ENCODE measurements at places on chromosomes 7 and 10.

- DNase-seq, result no peak
Observed at GRCh38 chr7:3585826-3586225, 284.8 kb downstream of the SDK1 start.

DNA sequence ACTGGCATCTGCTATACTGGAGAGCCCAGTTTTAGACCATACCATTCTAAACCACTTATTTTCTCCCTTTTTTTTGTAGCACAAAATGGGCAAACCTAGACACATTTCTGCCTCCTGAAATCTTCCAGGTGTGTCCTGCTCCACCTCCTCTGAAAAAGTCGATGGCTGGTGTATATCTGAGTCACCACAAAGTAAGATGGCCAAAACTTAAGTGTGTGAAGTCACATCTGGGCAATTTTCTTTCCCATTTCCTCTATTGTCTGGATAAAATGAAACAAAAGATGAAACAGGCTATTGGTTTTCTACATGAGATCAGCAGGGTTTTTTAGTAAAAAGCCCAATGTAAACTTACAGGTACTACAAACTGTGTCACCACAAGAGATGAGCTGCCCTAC, 65.5 kb downstream of the OSBPL3 start:
- DNase-seq, result no peak

GRCh38 chr7:77315182-77315591, 101.0 kb downstream of the GSAP start:
- no peak for DNase-seq

- DNase-seq, result peak; percentile 36
Observed at GRCh38 chr10:59181668-59182067, 5.2 kb downstream of the PHYHIPL start.

DNA sequence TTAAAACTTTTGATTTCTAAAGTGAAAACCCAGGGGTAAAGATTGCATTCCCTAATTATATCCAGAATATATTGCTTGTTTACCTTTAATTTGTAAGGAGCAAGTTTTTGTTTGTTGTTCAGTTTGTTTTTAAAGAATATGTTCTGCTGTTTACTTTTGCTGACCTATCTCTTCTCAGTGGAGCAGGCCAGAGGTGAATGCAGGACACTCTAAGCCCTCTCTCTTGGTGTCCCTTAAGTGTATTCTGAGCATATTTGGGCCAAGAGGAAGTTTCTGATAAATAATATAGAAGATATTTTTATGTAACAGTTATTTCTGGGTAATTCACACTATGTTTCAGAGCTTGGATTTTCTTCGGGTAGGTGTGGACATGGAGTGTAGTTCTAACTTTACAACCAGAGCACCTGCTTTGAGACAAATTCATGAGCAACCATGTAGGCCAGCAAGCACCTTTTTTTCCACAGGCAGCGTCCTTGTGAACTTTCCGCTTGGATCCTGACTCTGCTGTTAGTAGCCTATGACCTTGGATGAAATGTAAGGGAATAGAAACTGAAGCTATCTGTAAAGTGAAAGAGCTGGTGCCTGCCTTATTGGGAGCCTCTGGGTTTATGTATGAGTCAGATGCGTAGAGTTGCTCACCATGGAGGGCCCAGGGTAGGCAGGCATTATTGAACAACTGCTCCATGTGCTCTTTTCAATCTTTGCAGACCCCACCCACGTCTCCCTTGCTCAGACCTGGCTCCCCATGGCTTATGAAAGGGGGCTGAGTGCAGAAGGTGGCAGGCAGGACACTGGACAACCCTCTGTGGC, 16.1 kb downstream of the OGDH start:
- DNase-seq, result no peak

DNA sequence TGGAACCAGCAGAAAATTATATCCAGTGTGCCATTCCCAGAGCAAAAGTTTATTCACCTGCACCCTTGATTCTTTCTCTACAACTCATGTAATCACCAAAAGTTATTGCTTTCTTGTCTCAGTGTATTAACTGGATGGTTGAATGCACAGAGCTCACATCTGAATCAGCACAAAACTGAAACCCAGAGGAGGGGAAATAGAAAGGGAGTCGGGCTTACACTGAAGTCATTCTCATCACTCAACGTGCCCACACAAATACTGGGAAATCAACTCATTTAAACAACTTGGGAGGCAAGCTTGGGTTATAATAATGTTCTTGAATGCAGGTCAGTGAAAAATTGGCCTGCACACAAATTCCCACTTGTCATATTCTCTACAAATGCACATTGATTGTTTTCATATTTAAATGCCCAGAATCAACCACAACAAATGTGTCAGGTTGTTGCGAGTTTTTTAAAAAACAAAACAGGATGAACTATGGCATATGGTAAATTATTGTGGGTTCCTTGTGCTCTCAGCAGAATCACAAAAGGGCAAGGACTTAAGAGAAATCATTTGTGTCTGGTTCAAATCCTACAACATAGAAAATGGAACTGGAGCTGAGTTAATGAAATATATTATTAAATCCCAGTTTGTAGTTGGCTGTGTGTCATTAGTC, 125.9 kb upstream of the NOBOX start:
- DNase-seq, result no peak

DNA sequence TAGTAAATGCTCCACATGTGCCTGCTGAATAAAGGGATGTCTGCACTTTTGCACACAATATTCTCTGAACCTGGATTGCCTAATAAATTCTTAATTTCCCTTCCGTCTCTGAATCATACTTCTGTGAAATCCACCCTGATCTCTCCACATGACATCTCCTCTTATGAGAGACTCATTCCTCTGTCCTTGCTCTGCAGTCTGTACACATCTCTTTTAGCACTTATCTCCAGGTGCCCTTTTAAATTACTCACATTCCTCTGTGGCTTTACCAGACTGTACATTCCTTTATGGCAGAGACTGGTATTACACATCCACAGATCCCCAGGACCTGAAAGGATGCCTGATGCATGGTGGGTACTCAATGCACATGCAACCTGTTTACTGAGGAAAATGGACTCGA, 527.6 kb downstream of the PHTF2 start:
- no peak for DNase-seq

- no peak for DNase-seq
Observed at GRCh38 chr7:7639421-7639820, 1.1 kb upstream of the UMAD1 start.

- no peak for DNase-seq
Observed at GRCh38 chr7:140670343-140670935, 2.3 kb upstream of the ADCK2 start.

- DNase-seq, result no peak
Observed at GRCh38 chr10:95651346-95652060, 5.0 kb downstream of the ALDH18A1 start.

- DNase-seq, result no peak
Observed at GRCh38 chr10:75646916-75647315, 215.5 kb downstream of the LRMDA start.

DNA sequence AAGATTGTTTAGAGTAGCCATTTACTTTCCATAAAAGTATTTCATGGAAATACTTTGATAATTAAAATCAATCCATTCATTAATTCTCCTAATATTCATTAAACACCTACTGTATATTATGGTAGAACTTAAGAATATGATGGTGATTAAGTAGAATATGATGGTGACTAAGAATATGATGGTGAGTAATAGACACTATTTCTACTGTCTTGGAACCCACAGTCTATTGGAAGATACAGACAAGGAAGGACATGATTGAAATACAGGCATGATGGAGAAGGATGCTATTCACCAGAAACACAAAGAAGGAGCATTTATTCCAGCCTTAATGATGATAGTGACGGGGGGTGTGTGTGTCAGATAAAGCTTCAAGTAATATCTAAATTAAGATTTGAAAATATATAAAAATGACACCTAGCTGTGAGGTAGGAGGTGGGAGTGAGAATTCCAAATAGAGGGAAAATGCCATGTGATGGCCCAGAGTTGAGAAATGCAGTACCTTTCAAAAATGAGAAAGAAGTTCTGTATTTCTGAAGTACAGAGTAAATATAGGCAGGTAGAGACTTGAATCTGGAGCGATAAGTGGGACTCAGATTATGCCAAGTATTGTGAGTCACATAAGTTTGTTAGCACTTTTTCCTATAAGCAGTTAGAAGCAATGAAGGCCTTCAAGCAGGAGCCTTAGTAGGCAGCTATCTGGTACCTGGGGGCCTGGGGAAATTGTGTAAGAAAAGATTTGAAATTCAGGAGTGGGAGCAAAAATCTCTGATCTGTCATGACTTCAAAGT, 12.5 kb upstream of the CDK13 start:
- DNase-seq, result no peak

GRCh38 chr7:24419077-24419476, 135.1 kb downstream of the NPY start:
- DNase-seq, result no peak

Measured in NCI-H146 (cell line).